K562 (cell line): ENCODE measurements at places on chromosomes 2 and 18. TPM values are rescaled to one million over a fixed set of nuclear protein-coding genes. Genes with fewer than 3 reads are reported as not detected.

DNA sequence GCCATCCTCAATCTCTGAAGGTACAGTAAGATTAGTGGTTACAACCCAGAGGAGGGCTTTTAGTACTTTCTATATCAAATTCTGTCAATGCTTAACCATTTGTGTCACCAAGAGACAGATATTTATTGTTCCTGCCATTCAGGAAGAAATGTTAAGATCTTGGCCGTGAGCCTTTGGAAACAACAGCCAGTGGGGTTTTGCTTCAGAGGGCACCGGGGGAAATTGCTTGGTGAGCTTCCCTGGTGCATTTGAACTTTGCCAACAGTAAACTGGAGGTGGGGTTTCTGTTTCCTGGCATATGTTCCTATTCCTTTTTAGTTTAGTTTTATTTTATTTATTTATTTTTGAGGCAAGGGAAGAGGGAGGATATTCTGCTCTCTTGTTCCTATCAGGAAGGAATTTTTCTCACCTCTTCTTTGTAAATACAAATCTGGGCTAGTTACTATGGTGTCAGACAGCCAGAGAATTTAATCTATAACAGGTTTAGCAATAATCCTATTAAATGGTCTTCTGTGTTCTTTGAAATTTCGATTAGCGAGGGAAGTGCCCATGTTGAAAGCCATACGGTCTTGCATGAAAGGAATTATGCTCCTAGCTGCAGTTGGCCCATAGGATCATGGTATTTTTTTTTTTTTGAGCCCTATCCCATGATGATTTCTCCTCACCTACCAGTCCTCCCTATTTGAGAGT, 95.7 kb downstream of the MAIP1 start:
- H3K4me1 ChIP-seq, result peaks cover 5% of the 10 kb centered on the region
- no peak overlapping the region for H3K27ac ChIP-seq
- no peaks in the 10 kb centered on the region for H3K27me3 ChIP-seq
- no peak overlapping the region for H3K4me3 ChIP-seq
- DNase-seq, result no peak

DNA sequence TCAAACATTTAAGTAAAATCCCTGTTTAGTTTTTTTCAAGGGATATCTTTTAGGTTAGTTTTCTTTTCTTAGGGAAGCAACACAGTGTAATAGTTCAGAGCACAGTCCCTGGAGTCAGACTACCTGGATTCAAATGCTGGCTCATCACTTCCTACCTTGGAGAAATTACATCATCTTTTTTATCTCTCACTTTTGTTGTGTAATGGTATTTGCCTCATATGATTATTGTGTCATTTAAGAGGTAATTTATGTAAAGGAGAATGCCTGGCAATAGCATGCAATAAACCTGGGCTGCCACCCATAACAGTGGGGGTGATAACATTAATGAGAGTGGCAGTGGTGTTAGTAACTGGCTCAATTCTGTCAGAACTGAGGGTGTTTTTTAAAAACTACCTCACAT, 26.3 kb downstream of the ERLEC1 start:
- H3K27ac ChIP-seq, result no peak overlapping the region
- H3K27me3 ChIP-seq, result no peaks in the 10 kb centered on the region
- H3K36me3 ChIP-seq, result peaks cover 78% of the 10 kb centered on the region
- no peaks in the 10 kb centered on the region for H3K4me1 ChIP-seq
- DNase-seq, result no peak

GRCh38 chr18:38551881-38552280, 986.3 kb upstream of the CELF4 start:
- no peaks in the 10 kb centered on the region for H3K36me3 ChIP-seq
- H3K4me1 ChIP-seq, result no peaks in the 10 kb centered on the region
- H3K27me3 ChIP-seq, result no peaks in the 10 kb centered on the region
- no peak overlapping the region for H3K27ac ChIP-seq
- H3K4me3 ChIP-seq, result no peak overlapping the region

DNA sequence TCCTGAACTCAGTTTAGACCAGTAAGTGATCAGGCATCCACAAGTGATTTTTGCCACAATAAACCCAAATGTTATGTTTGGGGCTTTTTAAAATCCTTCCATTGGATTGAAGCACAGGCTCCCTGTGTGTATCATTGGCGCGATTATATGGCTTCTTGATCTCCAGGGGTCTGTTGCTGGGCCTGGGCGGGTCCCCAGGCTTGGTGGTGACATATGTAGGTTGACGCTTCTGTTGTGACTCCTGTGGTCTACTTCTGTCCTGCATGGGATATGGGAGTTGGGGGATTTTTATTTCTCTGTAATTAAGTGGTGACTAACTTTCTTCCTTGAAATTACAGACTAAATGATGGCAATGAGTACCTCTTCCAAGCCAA, 56.2 kb upstream of the EML6 start:
- no peak overlapping the region for H3K27ac ChIP-seq
- DNase-seq, result no peak
- peaks cover 2% of the 10 kb centered on the region; the same call in 1 of the 2 replicates for H3K4me1 ChIP-seq
- peaks cover 69% of the 10 kb centered on the region; the same call in 2 of the 3 replicates for H3K36me3 ChIP-seq

DNA sequence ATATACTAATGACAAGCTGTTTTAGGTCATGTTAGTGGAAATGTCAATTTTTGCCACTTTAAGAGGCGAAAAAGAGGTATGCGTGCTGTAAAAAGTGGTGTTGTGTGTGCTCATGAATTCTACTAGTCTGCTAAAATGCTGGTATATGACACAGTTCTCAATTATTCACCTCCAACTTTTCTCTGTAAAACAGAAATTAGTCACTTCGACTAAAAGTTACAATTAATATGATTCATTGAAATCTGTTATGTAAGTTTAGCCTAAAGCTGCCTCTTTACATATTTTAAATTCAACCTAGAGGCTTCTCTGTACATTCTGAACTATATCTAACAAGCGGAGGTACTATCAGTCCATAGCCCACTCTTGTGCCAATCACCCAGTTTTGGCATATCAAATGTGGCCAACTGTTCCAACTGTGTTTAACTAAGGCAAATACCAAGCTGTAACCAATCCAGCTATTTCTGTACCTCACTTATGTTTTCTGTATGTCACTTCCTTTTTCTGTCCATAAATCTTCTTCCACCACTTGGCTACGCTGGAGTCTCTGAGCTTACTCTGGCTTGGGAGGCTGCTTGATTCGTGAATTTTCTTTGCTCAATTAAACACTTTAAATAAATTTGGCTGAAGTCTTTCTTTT, 20.8 kb downstream of the BAZ2B start:
- no peak for DNase-seq
- H3K27me3 ChIP-seq, result no peaks in the 10 kb centered on the region
- no peaks in the 10 kb centered on the region for H3K36me3 ChIP-seq

DNA sequence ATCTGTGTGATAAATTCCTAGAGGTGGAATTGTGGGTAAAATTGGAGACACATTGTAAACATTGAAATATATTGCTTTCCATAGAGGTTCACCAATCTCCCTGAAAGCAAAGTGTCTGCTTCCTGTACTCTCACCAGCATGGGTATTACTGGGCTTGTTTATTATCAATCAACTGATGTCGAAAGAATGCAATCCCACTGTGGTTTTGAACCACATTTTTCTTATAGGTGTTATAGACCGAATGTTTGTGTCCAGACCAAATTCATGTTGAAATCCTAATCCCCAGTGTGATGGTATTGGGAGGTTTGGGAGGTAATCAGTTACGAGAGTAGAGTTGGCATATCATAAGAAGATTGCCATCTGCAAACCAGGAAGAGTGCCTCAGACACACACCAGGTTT, 1212.4 kb downstream of the LRP1B start:
- no peak overlapping the region for H3K27ac ChIP-seq
- H3K4me1 ChIP-seq, result no peaks in the 10 kb centered on the region
- no peaks in the 10 kb centered on the region for H3K36me3 ChIP-seq
- no peaks in the 10 kb centered on the region for H3K27me3 ChIP-seq
- H3K4me3 ChIP-seq, result no peak overlapping the region

DNA sequence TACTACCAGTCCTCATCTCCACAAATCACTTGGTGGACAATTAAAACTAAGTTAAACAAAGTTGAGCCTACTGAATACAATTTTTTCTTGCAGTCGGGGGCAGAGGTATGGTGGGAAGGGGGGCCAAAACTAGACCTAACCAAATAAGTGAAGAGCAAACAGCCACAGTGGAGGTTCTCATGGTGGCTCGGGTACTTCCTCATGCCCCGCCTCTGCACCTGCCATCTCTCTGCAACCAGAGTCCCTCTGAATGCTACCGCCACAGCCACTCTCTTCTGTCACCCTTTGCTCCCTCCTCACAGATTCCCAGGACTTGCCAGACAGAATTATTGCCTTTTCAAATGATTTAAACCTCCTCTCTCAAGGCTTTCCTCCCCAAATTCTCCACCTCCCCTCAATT, 204.2 kb downstream of the TMEM247 start:
- DNase-seq, result no peak
- peaks cover 15% of the 10 kb centered on the region; the same call in 2 of the 3 replicates for H3K27me3 ChIP-seq
- no peaks in the 10 kb centered on the region for H3K36me3 ChIP-seq
- H3K27ac ChIP-seq, result no peak overlapping the region
- H3K4me3 ChIP-seq, result no peak overlapping the region

DNA sequence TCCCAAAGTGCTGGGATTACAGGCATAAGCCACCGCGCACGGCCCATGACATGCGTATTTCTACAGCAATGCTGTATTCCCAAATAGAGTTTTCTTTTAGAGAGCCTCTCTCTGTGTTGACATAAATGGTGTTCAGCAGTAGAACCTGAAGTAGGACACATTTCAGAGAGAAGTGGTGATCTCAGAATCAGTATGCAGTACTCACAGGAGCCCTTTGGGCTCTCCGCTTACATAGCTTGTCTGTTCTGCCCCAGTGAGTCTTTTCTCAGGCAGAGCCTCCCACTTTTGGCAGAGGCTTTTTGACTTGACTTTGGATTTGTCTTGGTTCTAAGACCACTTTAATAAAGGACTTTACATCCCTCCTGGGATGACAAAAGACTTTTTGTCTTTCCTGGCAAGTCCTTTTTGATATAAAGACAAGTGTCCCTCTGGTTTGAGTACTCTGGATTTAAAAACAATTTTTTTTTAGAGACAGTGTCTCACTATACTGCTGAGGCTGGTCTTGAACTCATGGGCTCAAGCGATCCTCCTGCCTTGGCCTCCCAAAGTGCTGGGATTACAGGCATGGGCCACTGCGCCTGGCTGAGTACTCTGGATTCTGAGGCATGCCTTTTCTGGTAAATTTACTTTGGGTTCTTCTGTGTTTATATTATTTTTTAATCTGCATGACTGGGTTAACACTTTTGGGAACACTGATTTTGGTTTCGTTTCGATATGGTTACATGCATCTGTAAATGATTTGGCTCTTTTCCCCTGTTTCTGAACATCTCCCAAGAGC, 113.3 kb downstream of the SMAD2 start:
- no peak overlapping the region for H3K27ac ChIP-seq
- H3K36me3 ChIP-seq, result no peaks in the 10 kb centered on the region
- H3K27me3 ChIP-seq, result no peaks in the 10 kb centered on the region

DNA sequence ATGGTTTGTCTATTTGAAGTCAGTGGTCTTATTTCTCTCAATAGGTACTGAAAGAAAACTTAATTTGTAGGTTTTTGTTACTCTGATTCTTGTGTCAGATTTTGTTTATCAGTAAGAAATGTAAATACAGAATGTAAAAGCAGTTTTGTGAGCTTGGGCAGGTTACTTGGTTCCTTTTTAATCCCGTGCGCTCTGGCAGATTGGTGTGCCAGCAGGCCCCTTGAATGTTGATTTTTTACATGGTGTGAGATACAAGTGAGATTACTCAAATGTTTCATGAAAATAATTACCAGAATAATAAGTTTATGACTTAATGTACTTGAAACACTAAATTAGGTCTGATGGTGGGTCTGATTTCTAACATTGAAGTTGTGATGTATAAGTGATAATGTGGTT, 13.4 kb downstream of the HNRNPA3 start:
- H3K4me1 ChIP-seq, result no peaks in the 10 kb centered on the region; the same call in 1 of the 2 replicates
- no peak overlapping the region for H3K4me3 ChIP-seq
- H3K27ac ChIP-seq, result 0 out of 3 replicates have a peak overlapping the region, but pooled peaks have one; percentile 2
- H3K36me3 ChIP-seq, result peaks cover 49% of the 10 kb centered on the region
- no peaks in the 10 kb centered on the region for H3K27me3 ChIP-seq

DNA sequence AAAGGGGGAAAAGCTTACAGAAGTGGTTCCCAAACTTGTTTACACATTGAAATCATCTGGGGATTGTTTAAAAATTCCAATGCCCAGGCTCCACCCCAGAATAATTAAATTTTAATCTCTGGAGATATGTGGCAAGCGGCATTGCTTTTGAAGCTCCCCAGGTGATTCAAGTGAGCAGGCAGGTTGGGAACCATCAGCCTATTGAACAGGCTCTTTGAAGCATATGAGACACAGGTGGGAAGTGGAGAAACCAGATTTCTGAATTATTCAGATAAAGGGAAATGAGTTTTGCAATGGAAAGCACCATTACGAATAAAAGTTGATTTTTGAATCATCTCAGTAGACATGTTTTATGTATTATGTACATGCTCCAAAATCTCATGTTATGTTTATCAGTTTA, 57.6 kb upstream of the NOSTRIN start:
- no peaks in the 10 kb centered on the region for H3K27me3 ChIP-seq
- H3K27ac ChIP-seq, result no peak overlapping the region
- H3K4me1 ChIP-seq, result no peaks in the 10 kb centered on the region

DNA sequence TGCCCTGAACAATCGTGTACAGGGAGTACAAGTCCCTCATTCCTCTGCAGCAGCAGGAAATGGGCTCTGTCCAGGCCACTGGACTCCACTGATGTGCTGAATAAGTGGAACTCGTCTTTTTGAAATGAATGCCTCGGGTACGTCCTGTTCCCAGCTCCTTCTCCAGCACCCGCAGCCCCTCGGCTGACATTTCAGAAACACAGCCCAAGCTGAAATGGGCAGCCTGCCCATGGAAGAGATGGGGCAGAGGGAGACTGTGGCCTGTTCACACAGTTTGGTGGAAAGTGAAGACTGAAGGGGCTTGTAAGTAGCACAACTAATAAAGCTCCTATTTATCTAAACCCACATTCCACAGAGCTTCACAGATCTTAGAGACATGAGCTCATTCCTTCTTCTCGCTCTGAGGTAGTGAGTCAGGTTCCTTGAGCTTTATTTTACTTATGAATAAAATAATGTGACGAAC, 498.6 kb downstream of the TXNL1 start:
- no peaks in the 10 kb centered on the region for H3K36me3 ChIP-seq
- DNase-seq, result no peak
- H3K27me3 ChIP-seq, result no peaks in the 10 kb centered on the region
- H3K4me3 ChIP-seq, result no peak overlapping the region

- H3K27me3 ChIP-seq, result no peaks in the 10 kb centered on the region
- H3K27ac ChIP-seq, result no peak overlapping the region
- peaks cover 4% of the 10 kb centered on the region; the same call in 1 of the 3 replicates for H3K4me1 ChIP-seq
- peak overlapping the region; percentile 74 for H3K4me3 ChIP-seq
- DNase-seq, result no peak
These were observed 1.6 kb downstream of the MBD1 start for GRCh38 chr18:50279752-50280151.

- no peak overlapping the region for H3K4me3 ChIP-seq
- H3K27me3 ChIP-seq, result no peaks in the 10 kb centered on the region
- no peaks in the 10 kb centered on the region; the same call in 1 of the 3 replicates for H3K4me1 ChIP-seq
- DNase-seq, result no peak
These were observed 68.1 kb downstream of the DNAJC10 start for GRCh38 chr2:182784058-182784706.

GNLY gene
- total RNA-seq, result not detected in 2 replicates

SLC14A1 gene
- 0.20 TPM in 2 replicates for total RNA-seq

NPHP1 gene
- total RNA-seq, result not detected in 2 replicates

KCNE4 gene
- total RNA-seq, result not detected in 2 replicates

CXCR1 gene
- not detected in 2 replicates for total RNA-seq

TSPYL6 gene
- 8.8 and 9.4 TPM in 2 replicates for total RNA-seq

TUBA3E gene
- not detected in 2 replicates for total RNA-seq
